ENCODE measurements at places on chromosomes 4 and X. TPM values are rescaled to one million over a fixed set of nuclear protein-coding genes. Genes with fewer than 3 reads are reported as not detected.

GRCh38 chr4:153148791-153149190 lies 55.5 kb upstream of the TRIM2 start:
- DNase-seq, result no peak

FAM9C gene
- not detected for total RNA-seq

- DNase-seq, result no peak
These were observed 318.3 kb downstream of the SPIN4 start for GRCh38 chrX:63032811-63033210.

DNA sequence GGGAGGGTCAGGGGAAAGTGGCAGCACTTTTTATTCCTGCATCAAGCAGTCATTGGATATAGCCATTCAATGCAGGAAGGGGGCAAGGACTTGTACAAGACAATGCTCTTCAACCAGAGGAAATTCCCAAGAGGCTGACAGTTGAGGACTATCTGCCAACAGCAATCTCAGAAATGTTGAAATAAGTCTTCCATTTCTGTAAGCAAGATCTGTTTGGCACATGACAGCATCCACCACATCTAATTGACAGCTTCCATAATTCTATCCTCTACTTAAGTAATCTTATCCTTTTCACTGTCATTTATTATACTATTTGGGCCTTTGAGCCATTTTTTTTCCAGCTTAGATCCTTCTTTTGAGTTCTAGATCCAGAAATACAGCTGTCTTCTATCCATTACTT lies 110.7 kb downstream of the CFAP299 start:
- no peak for DNase-seq

GRCh38 chrX:141969706-141970105 lies 66.0 kb downstream of the MAGEC1 start:
- DNase-seq, result no peak

PASD1 gene
- total RNA-seq, result not detected

SCFD2 gene
- 19.2 TPM for total RNA-seq

GRCh38 chr4:84177831-84178542 lies 321.1 kb downstream of the NKX6-1 start:
- no peak for DNase-seq

ADGRG4 gene
- 1.5 TPM for total RNA-seq

GRCh38 chr4:71261633-71262121 lies 77.1 kb upstream of the SLC4A4 start:
- no peak for DNase-seq

DNA sequence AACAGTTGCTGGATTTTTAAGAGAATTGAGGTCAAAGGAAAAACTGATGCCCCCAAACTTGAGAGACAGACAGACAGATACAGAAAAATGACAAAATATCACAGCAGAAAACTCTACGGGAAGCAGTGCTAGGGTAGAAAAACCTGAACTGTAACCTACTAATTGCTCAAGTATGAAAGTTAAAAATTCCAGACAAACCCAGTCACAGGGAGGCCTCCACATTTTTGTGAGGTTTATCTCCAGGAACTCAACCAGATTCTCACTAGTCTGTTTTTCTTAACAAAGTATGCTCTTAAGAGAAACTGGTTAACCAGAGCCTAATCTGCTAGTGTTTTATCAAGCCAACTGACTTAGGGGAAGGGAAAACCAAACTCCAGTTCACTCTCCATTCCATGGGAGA lies 19.9 kb upstream of the PPP3CA start:
- no peak for DNase-seq

DNA sequence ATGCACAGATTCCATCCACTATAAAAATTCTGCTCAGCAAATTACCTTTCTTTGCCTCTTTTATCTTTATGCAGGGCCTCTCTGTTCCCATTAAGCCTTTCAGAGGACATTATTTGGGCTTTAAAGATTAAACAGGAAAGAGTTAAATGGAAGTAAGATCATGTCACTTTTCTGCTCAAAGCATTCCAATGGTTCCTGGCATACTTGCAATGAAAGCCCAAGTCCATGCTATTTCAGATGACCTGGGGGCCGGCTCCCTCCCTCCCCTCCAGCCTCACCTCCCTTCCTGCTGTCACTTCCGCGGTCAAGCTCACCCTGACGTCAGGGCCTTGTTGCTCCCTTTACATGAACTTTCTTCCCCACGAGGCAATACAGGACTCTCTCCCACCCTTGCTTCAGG lies 125.5 kb downstream of the C4orf51 start:
- no peak for DNase-seq

DNA sequence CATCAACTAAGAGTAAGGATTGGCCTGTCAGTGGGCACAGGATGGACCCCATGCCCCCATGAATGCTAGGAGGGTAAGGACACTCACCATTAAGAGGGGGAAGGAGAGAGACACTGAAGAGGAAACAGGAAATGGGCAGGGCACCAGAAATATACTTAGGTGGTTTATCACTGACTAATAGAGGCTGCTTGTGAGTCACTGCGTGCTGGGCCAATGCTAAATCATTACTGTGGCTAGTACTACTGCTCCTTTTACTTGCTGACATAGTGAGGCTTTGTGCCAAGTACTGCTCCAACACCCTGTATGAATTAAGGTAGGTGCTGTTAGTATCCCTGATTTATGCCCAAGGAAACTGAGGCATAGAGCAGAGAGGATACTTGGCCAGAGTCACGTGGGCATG lies 130.4 kb upstream of the FRMPD4 start:
- DNase-seq, result no peak

DNA sequence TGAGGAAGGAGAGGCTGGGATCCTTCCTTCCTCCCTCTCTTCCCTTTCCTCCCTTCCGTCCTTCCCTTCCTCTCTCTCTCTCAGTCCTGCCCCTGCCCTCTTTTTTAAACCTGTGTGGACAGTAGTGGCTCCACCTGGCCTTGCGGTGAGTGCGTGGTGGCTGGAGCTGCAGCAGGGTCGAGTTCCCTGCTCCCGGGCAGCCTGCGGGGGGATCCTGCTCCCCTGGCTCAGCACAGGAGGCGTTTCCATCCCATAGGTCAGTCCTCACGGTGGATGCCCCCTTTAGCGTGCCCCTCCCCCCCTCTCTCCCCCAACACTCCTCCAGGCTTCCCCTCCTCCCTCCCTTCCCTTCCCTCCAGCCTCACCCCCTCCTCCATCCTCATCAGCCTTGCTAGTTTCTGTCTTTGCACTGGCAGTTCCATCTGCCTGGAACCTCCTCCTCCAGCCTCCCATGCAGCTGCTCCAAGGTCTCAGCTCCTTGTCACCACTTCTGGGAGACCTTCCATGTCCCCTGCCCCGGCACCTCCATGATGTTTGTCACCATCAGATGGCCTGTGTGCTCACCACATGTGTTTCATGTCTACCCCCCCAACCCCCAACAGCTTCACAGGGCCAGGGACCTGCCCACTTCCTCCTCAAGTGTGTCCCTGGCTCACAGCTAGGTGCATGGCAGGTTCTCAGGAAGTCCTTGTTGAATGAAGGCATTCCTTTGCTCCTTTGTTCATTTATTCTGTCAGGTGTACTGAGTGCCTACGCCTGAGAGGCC lies 68.4 kb downstream of the PSAPL1 start:
- peak; percentile 51 for DNase-seq

DNA sequence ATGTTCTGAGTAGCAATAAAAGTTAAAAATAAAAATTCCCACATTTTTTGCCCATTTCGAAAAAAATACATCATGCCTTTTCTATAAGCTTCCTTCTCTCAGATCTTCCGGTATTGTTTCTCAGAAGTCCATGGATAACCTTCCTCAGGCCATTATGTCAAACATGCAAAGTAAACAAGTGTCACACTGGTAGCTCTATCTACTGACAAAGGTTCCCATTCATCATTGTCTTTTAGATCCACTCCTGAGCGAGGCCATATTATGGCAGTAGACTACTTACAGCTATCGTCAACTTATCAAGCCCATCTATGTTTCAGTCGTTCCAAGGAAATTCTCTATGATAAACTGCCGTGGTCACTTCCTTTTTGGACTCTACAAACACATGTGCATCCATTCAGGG lies 1068.2 kb downstream of the GLUD2 start:
- no peak for DNase-seq

DNA sequence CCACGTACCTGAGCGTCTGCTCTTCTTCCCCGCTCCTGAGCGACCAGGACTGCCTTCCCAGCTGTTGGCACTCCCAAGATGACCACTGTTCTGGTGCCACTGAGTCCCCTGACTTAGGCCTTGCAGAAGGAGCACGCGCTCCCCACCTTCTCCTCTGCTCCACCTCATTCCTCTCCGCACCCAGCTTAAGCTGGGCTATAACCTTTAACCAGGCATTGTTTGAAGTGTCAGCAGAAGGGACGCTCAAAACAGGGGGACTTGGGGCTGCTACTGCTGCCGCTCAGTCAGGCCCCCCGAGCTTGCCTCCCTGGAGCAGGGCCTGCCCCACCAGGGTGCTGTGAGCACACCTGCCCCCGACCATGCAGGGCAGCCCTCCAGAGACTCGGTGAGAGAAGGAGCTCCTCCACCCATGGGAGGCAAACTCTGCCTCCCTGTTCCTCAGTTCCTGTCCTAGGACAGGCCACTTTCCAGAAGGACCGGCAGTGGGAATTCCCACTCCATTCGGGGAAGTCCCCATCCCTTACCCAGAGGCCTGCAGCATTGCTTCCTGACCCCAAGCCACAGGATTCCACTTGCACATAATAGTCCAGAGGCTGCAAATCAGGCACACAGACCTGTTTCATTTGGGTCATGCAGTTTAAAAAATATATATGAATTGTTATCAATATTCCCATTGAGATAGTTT lies 99.7 kb upstream of the ENPP6 start:
- DNase-seq, result no peak

DNA sequence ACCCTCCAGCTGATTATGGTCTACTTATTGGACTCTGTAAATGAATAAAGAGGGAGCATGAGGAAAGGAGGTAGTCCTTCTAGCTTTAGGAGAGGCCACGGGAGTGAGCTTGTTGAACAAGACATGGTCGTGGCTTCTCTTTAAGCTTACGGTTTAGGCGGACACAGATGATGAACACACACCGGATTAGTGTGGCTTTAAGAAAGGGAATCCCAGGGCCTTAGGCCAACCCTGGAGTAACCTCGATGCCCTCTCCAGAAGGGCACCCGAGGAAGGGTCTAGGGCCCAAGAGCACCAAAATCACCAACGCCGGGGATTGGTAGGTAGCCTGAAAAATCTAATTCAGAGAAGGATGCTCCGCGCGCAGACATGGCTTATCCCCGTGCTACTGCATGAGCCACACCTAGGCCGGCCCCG lies 39.4 kb downstream of the ERVMER34-1 start:
- DNase-seq, result no peak

DNA sequence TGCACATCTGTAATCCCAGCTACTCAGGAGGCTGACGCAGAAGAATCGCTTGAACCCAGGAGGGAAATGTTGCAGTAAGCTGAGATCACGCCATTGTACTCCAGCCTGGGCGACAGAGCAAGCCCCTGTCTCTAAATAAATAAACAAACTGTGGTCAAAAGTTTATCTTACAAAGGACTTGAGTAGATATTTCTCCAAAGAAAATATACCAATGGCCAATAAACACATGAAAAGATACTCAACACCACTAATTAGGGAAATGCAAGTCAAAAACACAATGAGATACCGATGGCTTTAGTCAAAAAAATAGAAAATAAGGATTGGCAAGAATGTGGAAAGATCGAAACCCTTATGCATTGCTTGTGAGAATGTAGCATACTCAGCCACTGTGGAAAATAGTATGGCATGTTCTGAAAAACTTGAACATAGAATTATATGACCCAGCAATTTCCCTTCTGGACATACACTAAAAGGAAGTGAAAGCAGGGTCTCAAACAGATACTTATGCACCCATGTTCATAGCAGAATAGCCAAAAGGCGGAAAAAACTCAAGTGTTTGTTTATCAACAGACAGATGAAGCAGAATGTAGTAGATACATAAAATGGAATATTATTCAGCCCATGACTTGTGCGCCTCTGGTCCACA lies 2.0 kb upstream of the CFAP97 start:
- no peak for DNase-seq

GYPE gene
- total RNA-seq, result 3.9 TPM

GSX2 gene
- total RNA-seq, result not detected

- DNase-seq, result no peak
These were observed 29.8 kb upstream of the SH3D19 start for GRCh38 chr4:151355155-151355554.

DNA sequence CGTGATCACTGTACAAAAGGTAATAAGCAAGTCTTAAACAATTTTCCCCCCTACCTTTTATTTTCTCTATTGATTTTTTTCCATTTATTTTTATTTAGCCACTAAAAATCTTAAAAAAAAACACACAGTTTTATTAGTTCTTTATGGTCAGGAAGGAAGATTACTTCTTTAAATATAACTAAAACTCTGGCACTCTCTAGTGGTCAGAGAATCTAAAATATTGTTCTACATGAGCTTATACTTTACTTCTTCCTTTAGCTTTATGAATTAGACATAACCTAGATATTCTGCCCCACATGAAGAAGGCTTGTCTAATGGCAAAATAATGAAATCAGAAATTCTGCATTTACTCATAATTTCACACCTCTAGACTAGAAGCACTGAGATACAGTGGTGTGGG lies 135.2 kb downstream of the PDE5A start:
- DNase-seq, result no peak

DNA sequence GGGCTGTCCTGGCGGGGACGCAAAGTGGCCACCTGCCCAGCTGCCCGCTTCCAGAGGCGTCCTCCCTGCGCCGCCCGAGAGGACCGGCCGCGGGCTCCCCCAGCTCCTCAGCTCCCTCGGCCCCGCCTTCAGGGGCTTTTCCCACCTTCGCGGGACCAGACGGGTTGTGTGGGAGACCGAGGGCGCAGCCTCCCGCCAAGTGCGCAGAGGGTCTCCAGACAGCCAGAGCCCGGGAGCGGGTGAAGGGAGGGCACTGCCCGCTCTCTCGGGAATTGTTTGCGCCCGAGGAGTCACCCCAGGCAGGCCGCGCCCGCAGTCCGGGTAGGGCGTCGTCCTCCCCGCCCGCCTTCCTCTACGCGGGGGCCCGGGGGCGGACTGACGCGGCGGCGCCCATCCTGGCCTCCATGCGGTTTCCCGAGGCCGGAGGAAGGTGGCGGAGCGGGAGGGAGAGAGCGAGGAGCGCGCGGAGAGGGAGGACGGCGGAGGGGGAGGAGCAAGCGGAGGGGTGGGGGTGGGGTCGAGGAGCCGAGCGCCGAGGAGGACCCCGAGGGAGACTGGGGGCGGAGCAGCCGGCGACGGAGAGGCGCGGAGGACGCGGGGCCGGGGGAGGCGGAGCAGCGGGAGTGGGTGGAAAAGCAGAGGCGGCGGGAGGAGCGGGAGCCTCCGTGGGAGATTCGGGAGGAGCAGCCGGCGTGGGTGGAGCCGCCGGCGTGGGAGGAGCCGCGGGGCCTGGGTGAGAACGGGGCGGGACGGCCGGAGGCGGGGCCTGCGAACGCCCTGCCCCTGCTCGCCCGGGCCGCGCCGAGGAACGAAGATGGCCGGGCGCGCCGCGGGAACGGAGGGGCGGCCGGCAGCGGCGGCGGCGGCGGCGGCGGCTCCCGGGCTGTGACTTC lies 47.5 kb downstream of the CLDN34 start:
- peak; percentile 95 for DNase-seq
